ENCODE measurements at places on chromosomes 7 and 10. TPM values are rescaled to one million over a fixed set of nuclear protein-coding genes. Genes with fewer than 3 reads are reported as not detected.

- no peak for DNase-seq
These were observed 417.7 kb upstream of the CELF2 start for GRCh38 chr10:10600004-10600403.

Gene LOXL4
- 1.6 TPM for total RNA-seq

DNA sequence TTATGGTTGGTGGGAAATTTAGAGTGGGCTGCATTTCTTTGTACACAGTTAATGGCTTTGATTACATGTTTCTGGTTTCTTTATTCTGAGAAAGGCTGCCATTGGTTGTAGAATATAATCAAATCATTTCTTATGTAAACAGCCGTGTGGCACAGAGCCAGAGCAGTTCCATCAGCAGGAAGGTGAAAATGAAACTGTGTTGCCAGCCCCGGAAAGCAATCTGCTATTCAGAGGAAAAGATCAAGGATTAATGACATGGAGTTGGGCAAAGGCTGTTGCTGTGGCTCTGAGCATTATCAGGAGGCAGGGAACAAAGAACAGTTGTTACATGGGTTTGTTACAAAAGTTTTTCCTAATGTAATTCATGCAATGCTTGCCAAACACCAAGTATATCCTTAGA is 74.2 kb upstream of the ZNF716 start:
- no peak for DNase-seq

Gene ZNF679
- total RNA-seq, result not detected

- DNase-seq, result no peak
These were observed 24.7 kb downstream of the GHRHR start for GRCh38 chr7:30988351-30989005.
